ENCODE measurements at places on chromosomes 4 and X.
A peak's percentile ranks its signal among the peaks of the same experiment; 100 is the strongest.

GRCh38 chr4:153759407-153760316, at the start of gene RNF175:
RNF175 (minus strand) TSS chr4:153760024; CDS start chr4:153759862, 162 bp downstream.
- DNase-seq = peak; percentile 45

DNA sequence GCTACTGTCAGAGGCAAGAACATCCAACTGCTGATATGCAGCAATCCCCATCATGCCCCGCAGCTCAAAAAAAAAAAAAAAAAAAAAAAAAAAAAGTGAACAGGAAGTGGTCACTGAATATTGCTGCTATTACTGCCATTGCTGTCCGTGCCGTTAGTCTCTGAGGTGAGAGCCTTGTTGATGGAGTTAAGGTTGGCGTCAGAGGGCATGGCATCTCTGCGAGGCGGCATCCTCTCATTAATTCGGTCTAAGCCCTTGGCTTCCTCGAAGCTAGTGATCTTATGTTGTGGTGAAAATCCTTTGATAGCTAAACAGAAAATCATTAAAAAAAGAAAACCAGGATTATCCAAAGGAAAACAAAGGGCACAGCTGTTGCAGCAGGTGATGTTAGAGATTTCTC, 321.6 kb downstream of the PPP3CA start:
- DNase-seq = no peak

DNA sequence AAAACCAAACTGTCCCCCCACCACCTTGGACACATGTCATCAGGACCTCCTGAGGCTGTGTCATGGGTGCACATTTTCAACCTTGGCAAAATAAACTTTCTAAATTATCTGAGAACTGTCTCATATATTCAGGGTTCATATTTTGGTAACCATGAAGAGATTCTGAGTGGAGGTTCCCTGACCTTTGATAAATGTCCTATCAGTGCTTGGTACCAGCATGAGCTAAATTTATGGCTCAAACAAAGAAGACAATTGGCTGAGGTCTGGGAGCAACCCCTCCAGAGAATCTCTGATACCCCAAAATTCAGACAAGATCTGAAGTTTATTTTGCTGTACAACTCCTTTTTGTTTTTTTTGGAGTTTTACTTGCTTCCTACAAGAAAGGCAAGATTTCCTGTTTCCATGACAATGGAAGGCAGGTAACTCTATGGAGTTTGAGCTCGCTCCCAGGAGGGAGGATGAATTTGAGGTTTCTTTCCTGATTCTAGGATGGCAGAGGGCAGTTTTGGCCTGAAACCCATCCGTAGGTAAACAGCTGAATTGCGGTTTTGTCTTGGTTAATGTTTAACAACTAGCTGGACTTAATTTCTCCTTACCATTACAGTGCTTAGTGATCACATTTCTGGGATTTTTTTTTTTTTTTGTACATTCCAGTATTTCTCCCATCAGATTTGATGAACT, 14.5 kb downstream of the UGT2B15 start:
- DNase-seq = no peak

GRCh38 chrX:55648434-55648833, 25.2 kb downstream of the FOXR2 start:
- DNase-seq = no peak

GRCh38 chr4:166386491-166387360, 513.7 kb downstream of the TLL1 start:
- no peak for DNase-seq

DNA sequence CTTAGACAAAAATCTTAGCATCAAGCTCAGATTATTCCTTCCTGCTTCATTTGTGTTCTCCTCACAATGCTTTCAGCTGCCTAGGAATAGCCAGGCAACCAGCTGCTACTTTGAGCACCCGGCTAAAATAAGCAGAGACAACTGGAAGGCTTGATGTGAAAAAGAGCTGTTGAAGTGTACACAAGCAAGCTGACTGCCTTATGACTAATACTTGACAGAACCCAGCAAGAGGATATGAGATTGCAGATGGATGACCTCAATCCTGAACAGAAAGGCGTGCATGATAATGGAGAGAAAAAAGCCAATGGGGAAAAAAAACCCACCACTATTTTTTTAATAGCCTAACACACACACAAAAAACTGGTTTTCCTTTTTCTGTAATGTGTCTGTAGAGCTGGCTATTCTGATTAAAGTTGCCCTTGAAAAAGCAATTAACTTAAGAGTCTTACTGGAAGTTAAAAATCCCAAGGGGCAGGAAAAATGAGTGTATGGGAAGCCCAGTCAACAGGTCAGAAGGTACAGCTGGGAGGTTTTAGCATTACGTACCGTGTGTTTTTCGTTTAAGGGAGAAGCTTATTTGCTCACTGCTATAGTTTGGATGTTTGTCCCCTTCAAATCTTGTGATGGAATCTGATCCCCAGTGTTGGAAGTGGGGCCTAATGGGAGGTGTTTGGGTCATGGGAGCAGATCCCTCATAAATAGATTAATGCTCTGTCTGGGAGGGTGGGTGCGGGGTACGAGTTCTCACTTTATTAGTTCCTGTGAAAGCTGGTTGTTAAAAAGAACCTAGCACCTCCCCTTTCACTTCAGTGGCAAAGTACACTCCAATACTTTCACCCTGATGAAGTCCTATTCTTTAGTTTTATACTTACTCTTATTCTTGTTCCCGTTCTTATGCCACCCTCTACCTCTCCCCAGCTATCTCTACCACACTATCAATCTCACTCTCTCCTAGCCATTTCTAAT, 37.1 kb upstream of the HERC6 start:
- DNase-seq = peak; percentile 87

DNA sequence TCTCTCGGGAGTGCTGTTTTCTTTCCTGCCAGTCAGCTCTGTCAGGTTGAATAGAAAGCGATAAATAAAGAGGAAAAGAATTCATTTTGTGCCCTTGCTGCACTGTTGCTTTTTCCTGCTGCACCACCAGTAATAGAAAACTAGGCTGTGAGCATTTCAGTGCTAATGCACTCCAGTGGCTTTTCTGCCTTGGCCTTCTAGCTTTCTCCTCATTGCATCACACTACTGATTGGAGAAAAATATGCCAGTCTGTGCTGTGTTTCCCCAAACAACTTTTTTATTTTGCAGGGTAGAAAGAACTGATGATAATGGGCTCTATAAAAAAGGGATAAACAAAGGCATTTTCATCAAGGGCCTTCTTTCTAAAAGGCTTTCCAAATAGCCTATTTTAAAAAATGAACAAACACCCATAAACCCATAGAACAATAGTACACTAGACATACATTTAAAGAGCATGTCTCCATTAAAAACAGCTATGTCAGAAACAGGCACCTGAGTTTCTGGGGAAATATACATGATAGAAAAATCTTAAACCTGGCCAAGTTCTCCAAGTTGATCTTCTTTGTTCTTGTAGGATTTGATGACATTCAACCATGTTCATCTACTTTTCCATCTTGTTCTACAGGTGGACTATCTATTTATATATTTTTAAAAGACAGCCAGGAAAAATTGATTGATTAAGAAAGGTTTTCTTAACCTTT, 86.3 kb downstream of the GPRIN3 start:
- DNase-seq = no peak

GRCh38 chr4:85611661-85612060, 136.7 kb downstream of the ARHGAP24 start:
- no peak for DNase-seq

- DNase-seq = no peak
Observed at GRCh38 chrX:10367406-10367805, 210.6 kb downstream of the CLCN4 start.

- DNase-seq = no peak
Observed at GRCh38 chrX:15438332-15438731, 54.1 kb upstream of the VEGFD start.

GRCh38 chr4:167052631-167053091, 181.6 kb downstream of the SPOCK3 start:
- no peak for DNase-seq

GRCh38 chr4:91596718-91597117, 707.0 kb upstream of the GRID2 start:
- DNase-seq = no peak

DNA sequence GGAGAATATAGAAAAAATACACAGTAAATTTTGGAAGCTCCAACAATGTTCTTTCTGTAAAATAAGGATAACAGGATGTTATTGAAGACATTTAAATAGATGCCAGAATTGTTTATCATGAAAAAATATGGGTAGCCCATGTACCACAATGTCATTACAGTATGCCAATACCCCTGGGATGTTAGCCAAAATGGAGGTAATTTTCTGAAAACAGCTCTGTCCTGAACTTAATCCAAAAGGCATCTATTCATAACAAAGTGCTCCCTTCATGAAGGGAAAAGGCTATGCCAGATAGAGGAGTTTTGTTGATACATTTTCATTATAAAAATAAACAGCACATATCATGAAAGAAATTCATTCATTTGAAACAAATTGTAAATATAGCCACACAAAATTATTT, 1902.6 kb upstream of the AGA start:
- no peak for DNase-seq

GRCh38 chrX:69015564-69016292, 149.5 kb downstream of the PJA1 start:
- no peak for DNase-seq

DNA sequence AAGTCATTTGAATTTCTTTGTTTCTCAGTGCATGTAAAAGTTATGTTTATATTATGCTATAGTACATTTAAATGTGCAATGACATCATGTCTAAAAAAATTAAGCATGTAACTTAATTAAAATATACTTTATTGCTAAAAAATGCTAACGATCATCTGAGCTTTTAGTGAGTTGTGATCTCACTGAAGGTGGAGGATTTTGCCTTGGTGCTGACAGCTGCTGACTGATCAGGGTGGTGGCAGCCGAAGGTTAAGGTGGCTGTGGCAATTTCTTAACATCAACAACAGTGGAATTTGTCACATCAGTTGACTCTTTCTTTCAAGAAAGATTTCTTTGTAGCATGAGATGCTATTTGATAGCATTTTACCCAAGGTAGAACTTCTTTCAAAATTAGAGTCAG, 6.6 kb downstream of the ANAPC4 start:
- no peak for DNase-seq

DNA sequence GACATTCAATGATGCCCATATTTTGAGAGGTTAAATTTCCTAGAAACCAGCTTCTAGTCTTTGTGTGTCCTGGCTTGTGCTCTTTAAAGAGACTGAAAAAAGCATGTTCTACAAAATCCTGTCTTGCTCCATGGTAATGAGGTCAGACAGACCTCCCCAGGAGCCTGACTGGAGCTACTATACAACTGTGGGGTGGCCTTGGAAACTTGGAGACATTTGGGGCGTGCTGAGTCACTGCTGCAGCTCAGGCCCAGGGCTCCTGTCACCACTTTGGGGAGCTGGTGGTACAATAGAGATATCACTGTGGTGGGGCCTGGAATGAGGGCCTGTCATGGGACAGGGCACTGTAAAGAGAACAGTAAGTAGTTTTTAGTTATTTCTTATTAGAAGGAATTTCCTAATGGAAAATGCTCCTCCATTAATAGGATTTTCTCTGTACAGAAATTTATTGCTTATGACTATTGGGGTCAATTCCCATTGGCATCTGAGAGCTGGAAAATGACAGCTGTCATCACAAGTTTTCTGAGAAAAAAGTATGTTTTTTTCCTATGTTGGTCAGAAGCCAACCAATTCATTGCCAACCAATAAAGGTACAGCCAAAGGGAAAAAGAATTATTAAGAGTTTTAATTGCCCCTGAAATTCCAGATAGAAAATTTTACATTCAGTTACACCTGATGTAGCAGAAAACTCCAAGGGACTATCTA, 207.4 kb upstream of the JADE1 start:
- DNase-seq = peak; percentile 18

- DNase-seq = no peak
Observed at GRCh38 chr4:157246964-157247363, 26.4 kb downstream of the GRIA2 start.

GRCh38 chrX:20388594-20388993, 121.9 kb upstream of the RPS6KA3 start:
- no peak for DNase-seq

DNA sequence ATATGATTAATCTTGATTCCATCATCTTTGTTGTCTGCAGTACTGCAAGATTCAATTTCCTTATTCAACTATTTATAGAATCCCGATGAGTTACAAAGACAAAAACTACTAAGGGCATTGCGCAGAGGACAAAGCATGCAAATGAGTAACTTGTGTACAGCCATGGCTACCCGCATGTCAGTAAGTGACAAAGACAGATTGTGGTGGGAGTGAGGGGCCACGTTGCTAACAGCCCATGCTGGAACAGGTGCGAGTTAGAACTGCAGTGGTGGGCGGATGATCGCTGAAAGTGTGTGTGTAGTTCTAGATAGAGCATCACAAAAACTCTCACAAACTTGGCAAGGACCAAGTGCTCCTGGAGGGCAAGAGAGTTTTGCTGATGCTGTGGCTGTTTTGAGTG, 49.5 kb downstream of the ACOX3 start:
- no peak for DNase-seq

DNA sequence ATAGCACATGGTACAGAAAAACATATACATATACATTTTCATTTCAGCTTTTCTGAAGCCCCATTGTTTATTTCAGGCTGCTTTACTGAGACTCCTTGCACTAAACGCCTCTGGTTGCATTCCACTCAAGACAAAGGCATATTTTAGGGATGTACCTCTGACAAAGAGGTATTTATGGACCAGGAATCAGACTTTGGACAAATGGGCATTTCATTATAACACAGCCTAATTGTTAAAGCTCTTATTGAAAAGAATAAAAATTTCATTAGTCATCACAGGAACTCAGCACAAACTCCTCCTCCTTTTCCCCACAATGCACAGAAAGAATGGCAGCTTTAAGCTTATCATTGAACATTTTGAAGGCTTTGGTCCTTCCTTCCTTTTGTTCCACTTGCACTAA, 62.9 kb upstream of the UGT8 start:
- DNase-seq = no peak

DNA sequence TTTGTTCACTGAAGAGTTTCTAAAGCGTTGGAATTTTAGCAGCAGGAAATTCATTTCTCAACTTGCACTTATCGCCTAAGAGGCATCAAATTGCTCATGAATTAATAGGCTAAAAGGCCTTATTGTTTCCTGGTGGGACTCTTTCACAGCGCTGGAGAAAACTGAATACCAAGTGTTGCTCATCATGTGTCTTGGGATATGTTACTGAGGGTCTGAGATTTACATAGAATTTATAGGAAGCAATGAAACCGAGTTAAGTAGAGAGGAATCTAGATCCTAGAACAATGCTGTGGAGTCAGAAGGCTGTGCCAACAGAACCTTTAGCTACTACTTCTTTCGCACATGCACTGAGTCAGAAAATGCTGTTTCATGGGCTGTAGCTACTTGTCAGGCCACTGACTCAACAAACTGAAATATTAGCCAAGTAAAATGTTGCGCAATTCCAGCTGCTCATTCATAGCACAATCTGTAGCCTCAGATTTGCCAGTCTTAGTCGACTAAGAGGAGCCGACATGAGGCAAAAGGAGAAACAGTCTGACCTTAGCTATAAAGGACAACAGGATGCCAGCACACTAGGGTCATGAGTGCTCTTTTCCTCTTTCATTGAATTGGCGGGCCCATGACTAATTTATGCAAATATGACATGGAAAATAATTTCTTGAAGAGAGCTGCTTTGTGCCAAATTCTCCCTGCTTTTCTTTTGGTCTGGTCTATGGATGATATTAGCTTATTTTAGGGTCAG, 35.9 kb upstream of the CXCL8 start:
- DNase-seq = peak; percentile 86

GRCh38 chr4:120691536-120691935, 231.0 kb downstream of the PRDM5 start:
- no peak for DNase-seq

- DNase-seq = peak; percentile 5
Observed at GRCh38 chr4:158080354-158080753, 92.5 kb downstream of the GASK1B start.

GRCh38 chrX:120672389-120672788, 42.5 kb upstream of the C1GALT1C1 start:
- DNase-seq = peak; percentile 72

- no peak for DNase-seq
Observed at GRCh38 chr4:51909236-51909703, 66.3 kb downstream of the DCUN1D4 start.
